ENCODE measurements at places on chromosomes 6 and 20.

DNA sequence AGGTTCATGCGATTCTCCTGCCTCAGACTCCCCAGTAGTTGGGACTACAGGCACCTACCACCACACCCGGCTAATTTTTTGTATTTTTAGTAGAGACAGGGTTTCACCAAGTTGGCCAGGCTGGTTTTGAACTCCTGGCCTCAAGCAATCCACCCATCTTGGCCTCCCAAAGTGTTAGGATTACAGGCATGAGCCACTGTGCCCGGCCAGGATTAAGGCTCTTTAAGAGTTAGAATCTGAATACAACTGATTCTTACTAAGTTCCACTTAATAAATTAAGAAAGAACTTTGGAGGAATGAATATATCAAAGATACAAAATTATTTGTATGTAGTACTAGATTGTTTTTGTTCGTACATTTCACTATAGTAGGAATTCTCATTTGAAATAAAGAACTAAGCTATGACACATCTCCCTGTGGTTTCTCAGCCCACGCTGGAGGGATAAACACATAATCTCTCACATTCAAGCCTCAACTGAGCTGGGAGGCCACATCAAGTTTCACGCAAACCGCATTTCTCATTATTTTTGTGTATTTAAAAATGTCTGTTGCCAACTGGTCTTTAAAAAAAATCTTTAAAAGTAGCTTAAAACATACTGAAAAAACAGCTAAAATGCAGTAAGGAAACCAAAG, 34.2 kb downstream of the DTNBP1 start:
- DNase-seq, result no peak

DNA sequence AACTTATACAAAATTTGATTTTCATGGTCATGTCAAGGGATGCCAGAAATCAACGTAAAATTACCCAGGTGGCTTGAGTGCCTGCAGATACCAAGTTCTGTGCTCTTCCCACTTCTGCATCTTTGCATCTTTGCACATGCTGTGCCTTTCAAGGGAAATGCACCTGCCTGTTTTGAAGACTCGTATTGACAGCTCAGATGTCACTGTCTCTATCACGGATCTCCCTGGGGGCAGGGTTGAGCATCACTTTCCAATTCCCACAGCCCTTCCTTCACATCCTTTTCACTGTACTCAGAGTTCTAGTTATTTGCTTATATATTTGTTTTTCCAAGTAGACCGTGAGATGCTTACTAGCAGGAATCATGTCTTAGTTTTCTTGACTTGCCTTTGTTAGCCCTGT, 274.2 kb downstream of the CDH26 start:
- peak; percentile 22 for DNase-seq

GRCh38 chr6:156879591-156879990, 102.4 kb downstream of the ARID1B start:
- DNase-seq, result no peak

DNA sequence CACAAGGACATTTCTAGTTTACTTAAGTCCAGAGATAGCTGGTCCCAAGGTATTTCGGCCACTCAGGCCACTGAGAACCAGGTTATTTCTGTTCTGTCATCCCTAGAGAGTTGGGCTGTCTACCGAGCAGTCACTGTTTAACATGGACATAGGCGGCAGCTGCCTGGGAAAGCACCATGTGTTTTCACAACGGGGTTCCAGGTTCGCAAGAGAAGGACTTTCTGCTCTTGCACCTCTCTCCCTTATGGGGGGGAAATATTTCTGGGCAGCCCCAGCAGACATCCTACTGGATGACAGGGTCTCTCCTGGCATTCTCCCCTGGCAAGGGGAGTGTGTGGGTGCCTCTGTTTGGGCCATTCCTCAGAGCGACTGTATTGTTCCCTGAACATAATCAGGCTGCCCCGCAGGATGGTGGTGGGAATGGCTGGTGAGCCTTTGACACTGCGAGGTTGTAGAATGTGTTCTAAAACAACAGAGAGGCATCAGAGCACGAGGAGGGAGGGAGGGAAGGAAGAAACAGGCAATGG, 64.4 kb upstream of the DUSP22 start:
- no peak for DNase-seq

- no peak for DNase-seq
Observed at GRCh38 chr6:15708231-15708630, 45.4 kb upstream of the DTNBP1 start.

GRCh38 chr6:3261921-3262320, 3.2 kb downstream of the PSMG4 start:
- DNase-seq, result no peak

DNA sequence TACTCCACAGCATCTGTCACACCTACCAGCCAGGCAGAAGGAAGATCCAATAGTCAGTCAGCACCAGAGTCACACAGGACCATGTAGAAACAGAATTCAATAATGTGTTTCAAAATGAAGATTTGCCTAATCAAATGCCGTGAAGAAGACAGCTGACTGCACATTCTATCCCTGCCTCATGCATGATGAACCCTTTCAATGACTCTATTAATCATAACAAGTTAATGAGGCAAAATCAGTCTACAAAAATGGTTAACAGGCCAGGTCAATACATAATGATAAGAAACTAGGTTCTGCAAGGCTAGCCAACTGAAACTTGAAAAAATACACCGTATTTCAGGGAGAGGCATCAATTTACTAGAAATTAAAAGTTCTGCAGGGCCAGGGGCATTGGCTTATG, 6.7 kb upstream of the PNRC1 start:
- no peak for DNase-seq

DNA sequence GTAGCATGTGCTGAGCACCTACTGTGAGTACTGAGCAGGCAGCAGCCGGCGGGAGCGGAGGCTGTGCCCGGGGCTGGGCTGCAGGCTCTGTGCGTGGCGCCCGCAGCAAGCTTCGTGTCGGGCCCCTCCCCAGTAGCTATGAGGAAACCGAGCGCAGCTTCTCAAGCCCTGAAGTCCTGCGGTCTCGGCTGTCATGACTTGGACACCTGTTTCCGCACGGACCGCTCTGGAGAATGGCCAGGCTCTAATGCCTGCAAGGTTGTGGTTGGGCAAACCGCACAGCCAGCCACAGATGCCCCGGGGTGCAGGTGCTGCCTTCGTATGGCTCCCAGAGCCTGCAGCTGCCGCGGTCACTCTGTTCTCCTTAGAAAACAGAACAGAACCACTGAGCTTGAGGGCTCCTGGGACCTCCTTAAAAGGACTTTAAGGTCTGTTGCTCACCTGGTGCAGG, 33.7 kb downstream of the PYGB start:
- DNase-seq, result no peak

- DNase-seq, result no peak
Observed at GRCh38 chr20:50303573-50304500, 113.2 kb downstream of the CEBPB start.

DNA sequence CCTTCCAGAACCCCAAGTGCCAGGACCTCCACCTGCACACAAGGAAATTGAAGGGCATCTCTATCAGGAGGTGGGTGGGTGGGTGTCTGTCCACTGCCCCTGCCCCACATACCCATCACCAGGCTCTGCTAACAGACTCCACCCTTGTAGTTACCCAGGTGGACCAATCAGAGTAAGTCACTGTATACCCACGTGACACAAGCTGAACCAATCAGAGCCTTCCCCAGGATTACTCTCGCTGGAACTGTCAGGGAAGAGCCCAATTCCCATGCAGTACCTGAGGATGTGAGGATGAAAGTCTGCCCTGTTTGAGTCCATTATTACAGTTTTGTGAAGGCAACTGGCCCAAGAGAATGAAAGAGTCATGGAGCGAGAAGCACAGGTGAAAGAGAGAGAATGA, 4.2 kb downstream of the OCSTAMP start:
- DNase-seq, result no peak

GRCh38 chr6:19865178-19865577, 28.0 kb downstream of the ID4 start:
- no peak for DNase-seq

GRCh38 chr6:158213925-158214674, 46.0 kb downstream of the GTF2H5 start:
- DNase-seq, result no peak

- DNase-seq, result no peak
Observed at GRCh38 chr20:17504066-17504897, 26.9 kb downstream of the BFSP1 start.

DNA sequence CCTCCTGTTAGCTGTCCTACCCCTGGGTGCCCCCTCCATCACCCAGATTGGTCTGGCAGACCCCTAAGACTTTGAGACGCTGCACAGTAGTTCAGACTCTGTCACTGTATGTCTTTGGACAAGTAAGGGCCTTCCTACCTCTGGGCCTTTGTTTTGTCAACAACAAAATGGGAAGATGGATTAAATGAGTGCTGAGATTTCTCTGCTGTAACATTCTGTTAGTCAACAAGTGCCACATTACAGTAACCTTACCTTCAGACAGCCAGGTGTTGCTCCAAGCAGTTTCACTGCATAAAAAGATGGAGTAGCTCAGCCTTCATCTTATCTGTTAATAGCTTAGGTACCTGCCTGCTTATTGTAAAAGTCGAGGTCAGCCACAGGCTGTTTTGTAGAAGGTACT, 16.0 kb downstream of the CHMP4B start:
- DNase-seq, result no peak

DNA sequence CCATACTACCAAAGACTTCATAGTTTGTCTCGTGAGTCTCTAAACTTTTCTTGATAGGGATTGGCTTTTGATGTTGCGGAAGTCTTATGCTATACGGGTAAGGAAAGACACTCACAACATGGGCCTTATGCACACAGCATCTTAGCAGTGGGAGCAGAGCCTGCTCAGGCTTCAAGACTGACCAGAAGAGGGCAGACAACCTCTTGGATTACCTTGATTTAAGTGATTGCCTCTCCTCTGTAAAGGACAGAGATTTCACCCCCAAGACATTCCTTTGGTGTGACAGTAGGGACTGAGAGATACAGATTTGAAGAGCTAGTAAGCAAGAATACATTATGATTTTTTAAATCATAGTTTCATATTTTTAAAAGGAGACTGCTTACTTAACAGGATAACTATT, 71.0 kb upstream of the SAMD3 start:
- no peak for DNase-seq

- DNase-seq, result no peak
Observed at GRCh38 chr6:108693430-108694154, 132.9 kb downstream of the FOXO3 start.

- no peak for DNase-seq
Observed at GRCh38 chr20:40512994-40513393, 176.0 kb downstream of the MAFB start.

DNA sequence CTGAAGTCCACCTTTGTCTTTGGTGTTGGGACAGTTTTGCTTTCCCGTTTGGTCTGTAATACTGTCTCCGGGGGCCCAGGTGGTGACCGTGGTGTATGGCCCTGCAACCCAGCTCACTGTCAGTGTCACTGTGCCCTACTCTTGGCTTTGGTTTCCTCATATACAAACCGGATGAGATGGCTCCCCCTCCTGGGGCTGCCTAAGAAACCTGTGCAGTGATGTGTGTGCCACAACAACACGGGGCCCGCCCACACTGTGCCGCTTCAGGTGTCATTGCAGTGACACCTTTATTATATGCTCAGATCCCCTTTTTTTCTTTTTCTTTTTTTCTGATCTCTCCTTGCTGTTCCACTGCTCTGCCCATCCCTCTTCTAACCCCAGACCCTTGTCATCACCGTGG, 73.9 kb downstream of the RAMACL start:
- DNase-seq, result no peak

DNA sequence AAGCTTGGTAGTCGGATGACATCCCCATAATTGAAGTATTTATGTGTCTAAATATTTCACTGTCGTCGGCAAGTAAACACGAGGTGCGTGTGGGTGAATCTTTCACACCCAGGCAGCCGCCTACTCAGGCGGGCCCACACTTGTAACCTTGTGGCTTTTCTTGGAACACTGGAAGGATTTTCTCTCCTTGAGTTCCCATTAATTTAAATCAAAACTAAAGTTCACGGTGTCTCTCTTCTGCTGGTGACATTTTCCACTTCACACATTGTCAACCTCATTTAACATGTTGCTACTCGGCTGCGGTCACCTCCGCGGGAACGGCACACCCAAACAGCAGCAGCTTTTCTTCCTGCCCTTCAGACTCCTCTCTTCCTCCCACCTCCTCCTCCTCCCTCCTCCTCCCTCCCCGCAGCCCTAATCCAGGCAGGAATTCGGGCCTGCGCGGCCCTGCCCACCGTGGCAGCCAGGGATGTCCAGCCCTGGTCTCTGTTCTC, 336.6 kb downstream of the QKI start:
- DNase-seq, result no peak

DNA sequence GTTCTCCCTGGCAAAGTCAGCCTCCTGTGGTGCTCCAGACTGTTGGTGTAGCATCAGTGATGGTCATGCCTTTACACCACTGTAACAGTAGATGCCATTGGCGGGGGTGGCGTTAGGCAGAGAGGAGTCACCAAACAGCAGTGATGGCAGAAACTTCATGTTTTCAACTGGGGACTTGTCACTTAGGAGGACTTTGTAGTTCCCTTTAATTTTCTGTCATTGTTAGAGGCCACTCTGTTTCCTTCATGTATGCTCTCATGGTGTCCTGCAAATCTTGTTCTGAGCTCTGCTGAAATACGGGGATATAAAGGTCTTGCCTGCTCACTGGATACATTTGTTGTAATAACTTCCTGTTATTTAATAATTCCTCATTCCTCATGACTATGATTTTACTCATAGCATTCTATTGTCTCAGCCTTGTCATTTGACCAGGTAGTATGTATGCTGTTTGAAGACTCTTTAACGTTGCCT, 4.6 kb downstream of the MAP3K4 start:
- DNase-seq, result no peak

DNA sequence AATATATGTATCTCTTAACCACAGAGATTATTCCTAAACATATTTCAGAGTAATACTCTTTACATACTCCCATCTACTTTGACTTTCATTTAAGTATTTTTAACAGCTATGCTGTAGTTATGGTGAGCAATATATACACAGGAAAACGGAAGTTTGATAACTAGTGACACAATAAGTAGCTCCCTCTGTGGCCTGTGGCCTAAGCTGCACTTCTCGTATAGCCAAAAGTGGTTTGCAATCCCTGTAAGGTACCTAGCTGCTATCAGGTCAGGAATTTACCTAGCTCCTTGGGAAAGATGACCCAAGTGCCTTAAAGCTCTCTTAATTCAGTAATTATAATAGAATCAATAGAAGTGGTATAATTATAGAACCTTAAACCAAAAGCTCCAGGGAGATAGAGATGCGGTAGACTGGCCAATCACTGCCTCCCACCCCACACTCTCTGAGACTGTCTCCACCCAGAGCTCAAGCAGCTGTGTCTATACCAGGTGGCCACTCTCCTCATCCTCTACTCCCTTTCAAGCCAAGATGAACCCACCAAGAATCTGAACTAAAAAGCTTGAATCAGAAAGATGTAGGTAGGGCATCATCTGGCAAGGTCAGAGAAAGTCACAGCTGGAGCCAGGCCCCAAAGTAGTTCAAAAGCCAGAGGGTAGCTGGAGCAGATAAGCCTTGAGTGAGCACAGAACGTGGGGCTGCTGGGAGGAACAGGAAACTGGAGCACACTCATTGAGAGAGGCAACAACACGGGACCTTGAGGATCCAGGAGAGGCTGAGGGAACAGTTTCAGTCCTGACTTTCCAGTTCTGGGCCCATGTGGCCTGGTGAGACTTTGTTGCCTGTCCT, 84.9 kb upstream of the ASF1A start:
- no peak for DNase-seq

Measured in type B pancreatic cell (in vitro differentiated cells).